ENCODE measurements at places on chromosomes 11 and 22.

GRCh38 chr11:111663820-111664219, 61.6 kb downstream of the SIK2 start:
- no peak for DNase-seq

DNA sequence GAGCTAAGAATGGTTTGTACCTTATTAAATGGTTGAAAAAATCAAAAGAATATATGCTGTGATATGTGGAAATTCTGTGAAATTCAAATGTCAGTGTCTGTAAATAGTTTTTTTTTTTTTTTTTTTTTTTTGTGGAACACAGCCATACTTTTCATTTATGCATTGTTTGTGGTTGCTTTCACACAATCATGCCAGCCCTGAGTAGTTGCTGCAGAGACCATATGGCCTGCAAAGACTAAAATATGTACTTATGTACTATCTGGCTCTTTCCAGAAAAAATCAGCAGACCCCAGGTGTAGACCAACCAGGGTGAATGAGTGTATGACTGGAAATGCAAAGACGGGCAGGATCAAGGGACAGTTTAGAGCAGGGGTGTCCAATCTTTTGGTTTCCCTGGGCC, 98.3 kb downstream of the PTPRJ start:
- no peak for DNase-seq

GRCh38 chr22:31102441-31103081, 4.8 kb downstream of the SELENOM start:
- DNase-seq = no peak

- peak; percentile 82 for DNase-seq
Observed at GRCh38 chr22:40436505-40437431, 66.4 kb downstream of the SGSM3 start.

DNA sequence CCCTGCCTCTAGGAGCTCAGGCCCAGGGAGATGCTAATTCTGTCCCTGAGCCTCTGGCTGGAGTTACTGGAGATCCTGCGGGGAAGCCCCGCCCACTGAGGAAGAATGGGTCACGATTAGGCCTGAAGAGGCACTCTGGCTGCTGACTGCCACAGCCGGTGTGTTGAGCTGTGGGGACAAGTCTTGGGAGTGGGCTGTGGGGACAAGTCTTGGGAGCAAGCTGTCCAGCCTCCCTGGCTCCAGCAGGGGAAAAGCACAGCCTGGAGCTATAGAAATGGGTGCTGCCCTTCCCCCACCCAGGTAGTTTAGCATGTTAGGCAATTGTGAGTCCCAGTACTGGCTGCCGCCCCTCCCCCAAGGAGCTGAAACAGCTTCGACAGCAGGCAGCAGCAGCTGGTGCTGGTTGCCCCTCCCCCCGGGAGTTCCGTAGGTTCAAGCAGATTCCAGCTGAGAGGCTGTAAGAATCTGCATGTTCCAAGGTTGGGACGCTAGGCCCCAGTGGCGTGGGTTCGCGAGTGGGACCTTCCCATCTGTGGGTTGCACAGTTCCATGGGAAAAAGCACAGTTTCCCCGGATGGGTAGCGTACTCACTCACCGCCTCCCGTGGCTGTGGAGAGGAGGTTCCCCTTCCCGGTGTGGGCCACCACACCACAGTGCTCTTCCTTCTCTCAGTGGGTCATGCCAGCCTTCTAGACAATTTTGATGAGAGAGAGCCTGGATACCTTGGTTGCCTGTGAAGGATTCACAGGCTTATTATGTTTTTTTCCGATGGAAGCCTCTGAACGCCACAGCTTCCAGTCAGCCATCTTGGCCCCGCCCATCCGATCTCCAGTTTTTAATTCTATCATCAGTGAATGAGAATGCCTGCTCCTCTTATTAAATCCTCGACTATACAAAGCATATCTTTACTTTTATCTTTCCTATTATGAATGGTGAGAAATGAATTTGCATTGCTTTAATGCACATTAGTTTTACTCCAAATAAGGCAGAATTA, 61.5 kb downstream of the MSANTD4 start:
- no peak for DNase-seq

- no peak for DNase-seq
Observed at GRCh38 chr11:81895258-81895657, 838.4 kb downstream of the FAM181B start.

DNA sequence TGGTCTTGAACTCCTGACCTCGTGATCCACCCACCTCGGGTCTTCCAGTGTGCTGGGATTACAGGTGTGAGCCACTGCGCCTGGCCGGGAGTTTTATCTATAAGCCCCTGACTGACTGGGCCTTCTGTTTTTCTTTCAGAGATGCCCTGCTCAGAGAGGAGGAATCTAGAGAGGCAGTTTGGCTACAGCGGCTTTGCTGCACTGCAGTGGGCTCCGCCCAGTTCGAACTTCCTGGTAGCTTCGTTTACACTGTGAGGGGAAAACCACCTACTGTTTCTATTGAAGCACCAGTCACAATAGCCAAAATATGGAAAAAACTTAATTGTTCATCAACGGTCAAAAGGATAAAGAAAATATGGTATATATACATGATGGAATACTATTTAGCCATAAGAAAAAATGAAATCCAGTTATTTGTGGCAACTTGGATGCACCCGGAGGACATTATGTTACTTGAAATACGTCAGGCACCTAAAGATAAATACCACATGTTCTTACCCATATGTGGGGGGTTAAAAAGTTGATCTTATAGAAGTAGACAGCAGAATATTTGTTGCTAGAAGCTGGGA, 31.9 kb upstream of the FAM181B start:
- no peak for DNase-seq

GRCh38 chr11:44698252-44698912, 28.4 kb upstream of the TSPAN18 start:
- peak; percentile 26 for DNase-seq

DNA sequence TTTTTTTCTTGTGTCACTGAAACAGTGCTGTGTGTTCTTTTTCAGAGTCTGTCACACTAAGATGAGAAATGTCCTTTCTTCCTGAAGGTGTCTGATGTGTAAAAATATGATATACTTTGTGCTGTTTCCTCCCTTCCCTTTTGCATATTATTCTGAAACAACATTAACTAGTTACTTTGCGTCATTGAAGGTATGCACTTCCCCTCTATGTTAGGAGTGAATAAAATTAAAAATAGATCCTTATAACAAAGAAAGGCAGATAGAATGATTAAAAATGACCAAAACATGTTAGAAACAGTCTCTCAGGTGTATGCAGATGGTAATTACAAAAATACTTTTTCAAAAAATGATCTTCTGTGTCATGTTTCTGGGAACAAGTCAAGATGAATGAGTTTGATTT, 1.6 kb upstream of the RAB30 start:
- DNase-seq = no peak

DNA sequence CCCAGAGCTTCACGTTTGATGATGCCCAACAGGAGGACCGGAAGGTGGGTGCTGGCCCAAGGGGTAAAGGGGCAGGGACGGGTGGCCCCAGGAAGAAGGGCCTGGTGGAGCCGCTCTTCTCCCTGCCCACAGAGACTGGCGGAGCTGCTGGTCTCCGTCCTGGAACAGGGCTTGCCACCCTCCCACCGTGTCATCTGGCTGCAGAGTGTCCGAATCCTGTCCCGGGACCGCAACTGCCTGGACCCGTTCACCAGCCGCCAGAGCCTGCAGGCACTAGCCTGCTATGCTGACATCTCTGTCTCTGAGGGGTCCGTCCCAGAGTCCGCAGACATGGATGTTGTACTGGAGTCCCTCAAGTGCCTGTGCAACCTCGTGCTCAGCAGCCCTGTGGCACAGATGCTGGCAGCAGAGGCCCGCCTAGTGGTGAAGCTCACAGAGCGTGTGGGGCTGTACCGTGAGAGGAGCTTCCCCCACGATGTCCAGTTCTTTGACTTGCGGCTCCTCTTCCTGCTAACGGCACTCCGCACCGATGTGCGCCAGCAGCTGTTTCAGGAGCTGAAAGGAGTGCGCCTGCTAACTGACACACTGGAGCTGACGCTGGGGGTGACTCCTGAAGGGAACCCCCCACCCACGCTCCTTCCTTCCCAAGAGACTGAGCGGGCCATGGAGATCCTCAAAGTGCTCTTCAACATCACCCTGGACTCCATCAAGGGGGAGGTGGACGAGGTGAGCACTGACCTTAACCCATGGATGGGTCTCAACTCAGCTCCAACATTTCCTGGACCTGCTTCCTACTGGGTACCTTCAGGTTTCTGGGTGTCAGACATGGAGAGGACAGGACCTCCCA, 2.0 kb downstream of the RIC8A start:
- DNase-seq = no peak

DNA sequence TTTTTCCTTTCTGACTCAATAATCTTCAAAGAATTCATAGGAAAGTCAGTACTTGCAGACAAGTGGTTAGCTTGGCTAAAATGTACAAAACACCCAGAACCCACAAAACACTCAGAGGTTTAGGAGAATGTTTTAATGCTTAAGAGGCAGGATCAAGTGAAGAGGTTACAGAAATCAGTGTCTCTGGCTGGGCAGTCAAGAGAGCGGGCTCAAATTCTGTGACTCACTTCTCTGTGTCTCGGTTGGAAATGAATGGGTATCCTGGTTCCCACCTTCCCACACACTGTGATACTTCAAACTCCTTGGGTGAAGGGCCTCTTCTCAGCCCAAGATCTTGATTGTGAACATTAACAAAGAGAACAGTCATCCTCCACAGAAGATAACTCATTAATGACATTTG, 3.8 kb downstream of the MPEG1 start:
- no peak for DNase-seq

DNA sequence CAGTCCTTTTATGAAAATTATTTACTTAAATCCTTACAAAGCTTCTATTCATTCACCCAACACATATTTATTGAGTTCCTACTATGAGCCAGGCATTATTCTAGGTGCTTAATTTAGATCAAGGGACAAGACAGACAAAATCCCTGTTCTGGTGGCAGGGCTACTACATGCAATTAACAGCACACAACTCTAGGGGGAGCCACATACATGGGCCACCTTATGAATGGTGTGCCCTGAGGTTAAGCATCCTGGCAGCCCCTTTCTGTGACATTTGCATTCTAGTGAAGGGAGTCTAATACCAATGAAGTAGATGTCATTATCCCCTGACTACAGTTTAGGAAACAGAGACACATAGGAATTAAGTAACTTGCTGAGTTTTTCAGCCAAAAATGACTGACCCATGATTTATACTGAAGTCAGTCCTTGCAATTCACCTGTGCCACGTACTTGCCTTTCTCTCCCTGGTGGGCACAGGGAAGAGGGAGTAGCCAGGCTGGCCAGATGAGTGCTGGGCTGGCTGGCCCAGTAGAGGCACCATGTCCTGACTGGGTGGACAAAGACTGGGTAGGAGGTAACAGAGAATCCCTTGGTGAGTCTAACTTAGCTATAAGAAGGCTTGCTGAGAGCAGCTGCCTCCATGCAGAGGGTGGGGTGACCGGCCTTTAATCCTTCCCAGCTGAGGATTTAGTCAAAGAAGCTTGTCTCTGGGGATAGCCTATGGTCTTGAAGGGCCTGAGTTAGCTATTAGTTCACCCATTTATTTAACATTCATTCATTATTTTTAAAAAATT, 52.0 kb upstream of the ELF5 start:
- no peak for DNase-seq

DNA sequence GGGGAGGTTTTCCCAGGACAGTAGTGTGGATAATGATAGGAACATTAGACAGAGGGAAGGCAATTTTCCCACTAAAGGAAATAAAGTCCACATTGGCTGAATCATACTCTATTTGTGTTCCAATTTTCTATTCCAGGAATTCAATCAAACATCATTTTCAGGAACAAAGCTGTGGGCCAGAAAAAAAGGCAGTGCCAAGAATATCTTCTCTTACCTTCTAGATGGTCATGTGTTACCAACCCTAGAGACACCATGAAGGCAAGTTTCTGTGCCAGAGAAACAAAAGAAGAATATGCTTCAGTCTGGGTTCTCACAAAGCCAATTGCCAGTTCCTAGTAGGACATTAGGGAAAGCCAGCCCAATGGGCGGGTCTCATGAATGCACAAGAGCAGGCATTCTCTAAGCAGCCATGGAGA, 27.5 kb downstream of the LARGE2 start:
- no peak for DNase-seq

DNA sequence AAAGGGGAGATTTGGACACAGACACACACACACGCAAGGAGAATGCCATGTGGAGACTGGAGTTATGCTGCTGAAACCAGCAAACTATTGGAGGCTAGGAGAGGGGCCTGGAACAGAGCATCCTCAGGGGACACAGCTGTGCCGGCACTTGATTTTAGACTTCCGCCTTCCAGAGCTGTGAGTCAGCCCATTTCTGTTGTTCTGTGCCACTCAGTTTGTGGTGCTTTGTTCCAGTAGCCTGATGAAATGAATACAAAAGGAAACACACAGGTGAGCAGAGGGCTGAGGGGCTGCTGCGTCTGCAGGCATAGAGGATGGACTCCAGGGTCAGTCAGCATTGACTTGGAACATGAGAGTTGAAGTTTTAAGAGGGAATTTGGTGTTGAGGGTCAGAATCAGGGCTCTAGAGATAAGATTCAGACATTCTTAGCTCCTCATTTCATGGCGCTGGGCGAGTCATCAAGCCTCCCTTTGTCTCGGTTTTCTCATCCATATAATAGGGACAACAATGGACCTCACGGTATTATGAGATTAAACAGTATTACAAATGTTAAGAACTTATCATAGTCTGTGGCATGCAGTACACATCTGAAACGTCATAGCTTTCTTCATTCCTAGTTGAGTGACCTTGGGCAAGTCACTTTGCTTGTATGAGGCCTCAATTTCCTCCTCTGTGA, 191.0 kb downstream of the MIAT start:
- no peak for DNase-seq

DNA sequence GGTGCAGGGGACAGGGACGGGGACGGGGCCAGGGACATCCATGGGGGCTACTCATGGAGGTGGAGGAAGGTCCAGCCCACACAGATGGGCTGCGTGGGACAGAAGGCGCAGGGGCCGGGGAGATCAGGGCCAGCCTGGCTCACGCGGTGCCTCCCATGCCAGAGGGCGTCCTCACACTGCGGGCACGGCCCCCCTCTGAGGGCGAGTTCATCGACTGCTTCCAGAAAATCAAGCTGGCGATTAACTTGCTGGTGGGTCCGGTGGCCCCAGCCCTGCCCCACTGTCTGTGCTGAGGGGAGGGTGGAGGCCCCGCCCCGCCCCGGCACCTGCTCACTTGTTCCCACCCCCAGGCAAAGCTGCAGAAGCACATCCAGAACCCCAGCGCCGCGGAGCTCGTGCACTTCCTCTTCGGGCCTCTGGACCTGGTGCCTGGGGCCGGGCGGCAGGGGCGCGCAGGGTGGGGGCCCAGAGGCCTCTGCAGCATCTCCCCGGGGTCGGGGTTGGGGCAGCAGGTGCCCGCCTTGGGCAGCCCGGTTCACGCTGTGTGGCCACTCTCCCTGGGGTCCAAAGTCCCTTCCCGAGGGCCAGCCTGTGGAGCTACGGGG, 15.8 kb downstream of the EPS8L2 start:
- no peak for DNase-seq

GRCh38 chr11:33257897-33258630, 883 bp downstream of the HIPK3 start:
- DNase-seq = peak; percentile 85

DNA sequence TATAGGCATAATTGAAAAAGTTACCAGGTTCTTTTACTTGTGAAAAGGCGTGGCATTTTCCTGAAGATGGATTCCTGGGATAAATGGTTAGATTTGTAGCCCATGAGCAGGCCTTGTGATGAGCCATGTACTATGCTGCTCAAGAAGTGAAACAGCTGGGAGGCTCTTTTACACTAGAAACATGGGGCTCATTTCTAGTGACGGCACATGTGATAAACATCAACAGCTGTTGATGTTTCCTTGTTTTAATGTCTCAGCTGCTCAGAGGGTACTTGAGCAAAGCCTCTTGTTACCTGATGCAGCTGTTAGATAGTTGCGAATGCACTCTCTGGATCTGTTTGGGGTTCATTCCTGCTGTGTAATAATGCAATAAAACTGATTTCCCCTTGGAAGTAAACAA, 396.8 kb downstream of the GUCY1A2 start:
- DNase-seq = no peak

Measured in brain (organoid and tissue), 16 donors.